Brain microvascular endothelial cell (primary cell): ENCODE measurements at places on chromosomes 5 and 9.
A peak's percentile ranks its signal among the peaks of the same experiment; 100 is the strongest.

DNA sequence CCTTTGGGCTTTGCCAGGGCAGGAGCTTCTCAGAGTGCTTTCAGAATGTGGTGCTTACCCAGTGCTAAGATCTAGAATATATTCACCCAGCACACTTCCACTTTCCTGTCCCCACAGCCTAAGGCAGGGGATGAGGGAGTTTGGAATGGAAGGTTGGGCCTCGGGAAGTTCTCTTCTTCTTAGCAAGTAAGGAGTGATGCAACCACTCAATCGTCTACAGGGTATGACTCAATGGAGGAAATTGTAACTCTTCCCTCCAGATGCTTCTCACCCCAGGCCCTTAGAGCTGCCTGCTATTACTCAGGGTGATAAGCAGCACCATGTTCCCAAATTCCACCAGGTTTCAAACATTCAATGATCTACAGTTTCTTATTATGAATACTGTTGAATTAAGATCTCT is 30.8 kb upstream of the AGGF1 start:
- peak; percentile 87 for DNase-seq

- DNase-seq = no peak
These were observed 908.7 kb upstream of the CDH9 start for GRCh38 chr5:27947088-27947487.

GRCh38 chr5:90398726-90399125 is 10.8 kb downstream of the CETN3 start:
- DNase-seq = no peak

- no peak for DNase-seq
These were observed 21.1 kb downstream of the LIFR start for GRCh38 chr5:38535248-38535750.

- no peak for DNase-seq
These were observed 211.4 kb downstream of the GAS1 start for GRCh38 chr9:86735772-86736458.

DNA sequence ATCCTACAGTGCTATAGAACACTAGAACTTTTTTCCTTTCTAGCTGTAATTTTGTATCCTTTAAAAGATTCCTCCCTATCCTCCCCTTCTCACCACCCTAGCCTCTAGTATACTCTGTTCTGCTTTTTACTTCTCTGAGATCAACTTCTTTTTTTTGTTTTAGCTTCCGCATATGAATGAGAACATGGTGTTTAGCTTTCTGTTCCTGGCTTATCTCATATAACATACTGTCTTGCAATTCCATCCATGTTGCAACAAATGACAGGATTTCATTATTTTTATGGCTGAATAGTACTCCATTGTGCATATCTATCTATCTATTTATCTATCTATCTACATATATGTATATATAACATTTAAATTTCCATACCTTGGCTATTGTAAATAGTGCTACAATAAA is 126.0 kb upstream of the MAN2A1 start:
- DNase-seq = no peak

- DNase-seq = no peak
These were observed 25.6 kb upstream of the VLDLR start for GRCh38 chr9:2595973-2596372.
